ENCODE measurements at places on chromosomes 11 and 22.
A peak's percentile ranks its signal among the peaks of the same experiment; 100 is the strongest.

- no peak for DNase-seq
Observed at GRCh38 chr11:95413761-95414160, 182.8 kb upstream of the SESN3 start.

DNA sequence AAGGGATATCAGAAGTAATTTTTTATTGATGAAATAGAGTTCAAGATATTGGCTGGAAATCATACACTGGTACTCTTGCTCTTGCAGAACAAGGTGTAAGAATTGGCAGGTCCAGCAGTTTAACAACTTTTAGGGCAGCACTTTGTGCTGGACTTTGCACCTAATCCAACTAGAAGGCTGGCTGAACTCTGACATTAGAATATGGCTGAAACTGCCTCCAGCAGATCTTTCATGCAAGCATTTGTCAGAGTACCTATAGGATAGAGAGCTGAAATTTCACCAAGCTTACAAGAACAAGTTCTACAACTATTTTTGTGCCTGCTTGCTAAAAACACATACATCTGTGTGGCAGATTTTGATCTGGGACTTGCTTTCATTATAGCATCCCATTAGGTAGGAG, 17.2 kb downstream of the HPS5 start:
- DNase-seq, result no peak

GRCh38 chr22:23233752-23234408, 53.6 kb downstream of the BCR start:
- DNase-seq, result no peak

DNA sequence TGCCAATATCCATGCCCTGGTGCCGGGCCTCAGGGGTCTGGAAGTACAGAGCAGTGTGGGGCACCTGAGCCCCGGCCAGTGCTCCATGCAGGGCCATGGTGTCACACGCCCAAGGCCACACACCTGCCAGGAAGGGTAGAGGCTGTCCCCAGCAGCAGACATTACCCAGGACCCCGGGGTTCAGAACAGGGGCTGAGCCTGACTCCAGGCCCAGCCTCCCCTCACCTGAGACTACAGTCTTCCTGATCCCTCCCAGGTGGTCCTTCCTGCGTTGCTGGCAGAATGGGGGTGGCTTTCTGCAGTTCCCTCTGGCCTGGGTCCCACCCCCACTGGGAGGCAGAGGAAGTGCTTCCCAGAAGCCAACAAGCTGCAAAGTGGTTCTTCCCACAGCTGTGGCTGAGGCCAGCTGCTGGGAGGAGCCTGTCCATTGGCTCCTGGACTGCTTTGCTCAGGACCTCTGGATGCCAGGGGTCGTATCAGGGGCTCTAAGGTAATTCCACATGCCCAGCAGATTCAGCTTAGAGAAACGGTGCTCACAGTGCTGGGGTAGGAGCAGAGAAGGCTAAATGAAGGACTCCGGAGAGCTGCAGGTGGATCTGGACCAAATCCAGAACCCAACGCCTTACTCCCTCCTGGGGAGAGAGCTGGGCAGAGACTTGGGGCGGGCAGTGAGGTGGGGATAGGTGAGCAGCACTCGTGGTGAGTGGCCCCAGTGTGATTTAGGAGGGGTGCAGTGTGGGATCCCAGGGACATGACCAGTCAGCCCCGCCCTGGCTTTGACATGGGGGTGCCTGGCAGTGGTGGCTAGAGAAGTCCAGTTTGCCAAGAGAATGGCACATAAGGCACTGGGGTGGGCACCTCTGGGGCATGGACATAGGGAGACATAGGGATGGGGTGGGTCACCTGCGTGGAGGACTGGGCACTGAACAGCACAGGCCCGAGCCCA, 12.6 kb downstream of the TCIRG1 start:
- DNase-seq, result no peak

- peak; percentile 21 for DNase-seq
Observed at GRCh38 chr11:74255741-74256375, 55.6 kb downstream of the P4HA3 start.

GRCh38 chr22:39546889-39547586, 14.5 kb upstream of the RPS19BP1 start:
- peak; percentile 65 for DNase-seq

- peak; percentile 35 for DNase-seq
Observed at GRCh38 chr11:110710628-110711381, 1.4 kb downstream of the ARHGAP20 start.

GRCh38 chr11:945986-946385, 20.3 kb downstream of the AP2A2 start:
- no peak for DNase-seq

DNA sequence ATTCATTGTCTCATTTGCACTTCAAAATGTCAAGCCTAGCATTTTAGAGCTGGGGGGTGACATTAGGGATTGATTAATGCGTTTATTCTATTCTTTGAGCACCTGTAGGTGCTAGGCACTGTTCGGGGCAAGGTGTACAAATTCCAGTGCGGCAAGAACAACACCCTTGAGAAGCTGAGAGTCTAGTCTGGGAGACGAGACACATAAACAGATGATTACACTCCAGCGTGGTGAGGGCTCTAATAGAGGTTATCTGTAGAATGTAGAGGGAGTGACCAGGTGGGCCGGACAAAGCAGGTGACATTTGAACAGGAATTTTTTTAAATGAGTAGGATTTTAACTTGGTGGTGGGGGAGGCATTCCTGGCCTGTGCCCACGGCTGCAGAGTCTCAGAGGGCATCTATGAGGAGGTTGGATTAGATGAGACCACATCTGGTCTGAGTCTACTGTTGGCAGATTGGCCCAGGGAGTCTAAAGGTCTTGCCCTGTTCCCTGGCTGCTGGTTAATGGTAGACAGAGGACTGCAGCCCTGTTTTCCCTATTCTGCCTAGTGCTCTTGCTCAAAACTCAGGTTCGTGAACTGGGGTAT, 970 bp downstream of the CAT start:
- DNase-seq, result no peak

GRCh38 chr11:69540118-69541000, 58.9 kb downstream of the LINC01488 start:
- peak; percentile 19 for DNase-seq

DNA sequence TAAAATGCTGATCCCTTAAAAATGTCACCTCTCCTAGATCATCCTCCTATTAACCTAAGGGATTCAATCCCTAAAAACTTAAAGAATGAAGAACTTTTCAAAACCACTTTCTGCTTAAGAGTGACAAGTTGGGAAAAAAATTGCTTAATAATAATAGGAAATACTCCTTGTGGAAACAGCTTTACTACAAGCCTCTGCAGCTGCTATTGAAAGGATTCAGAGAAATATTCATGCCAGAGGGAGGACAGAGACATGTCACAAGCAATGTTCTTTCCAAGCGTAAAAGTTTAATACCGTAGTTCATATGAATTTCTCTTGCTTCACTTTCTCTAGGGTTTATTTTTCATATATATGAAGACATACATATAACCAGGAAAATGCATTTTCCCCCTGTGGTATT, 98.2 kb downstream of the ARHGAP20 start:
- no peak for DNase-seq

Measured in NCI-H1092 (cell line).